ENCODE measurements at places on chromosomes 7 and 10.

- DNase-seq: no peak
These were observed 511.3 kb downstream of the ARL4A start for GRCh38 chr7:13198727-13199126.

DNA sequence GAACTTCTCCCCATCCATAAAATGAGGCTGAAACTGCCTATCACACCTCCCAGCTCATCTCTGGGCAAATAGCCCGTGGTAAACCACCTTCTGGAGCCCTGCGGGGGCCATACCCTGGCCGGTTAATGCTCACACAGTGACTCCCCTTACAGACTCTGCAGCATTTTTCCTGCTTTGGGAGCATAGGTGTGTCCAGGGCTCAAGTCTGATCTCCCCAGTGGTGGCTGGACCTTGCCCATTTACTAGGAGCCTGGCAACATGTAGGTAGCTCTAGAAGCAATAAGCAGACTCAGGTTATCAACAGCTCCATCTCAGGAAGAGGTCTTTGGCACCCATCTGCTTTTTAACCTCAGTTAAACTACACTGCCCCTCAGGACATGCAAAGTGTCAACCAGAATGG lies 5.5 kb upstream of the CDHR1 start:
- DNase-seq: no peak

DNA sequence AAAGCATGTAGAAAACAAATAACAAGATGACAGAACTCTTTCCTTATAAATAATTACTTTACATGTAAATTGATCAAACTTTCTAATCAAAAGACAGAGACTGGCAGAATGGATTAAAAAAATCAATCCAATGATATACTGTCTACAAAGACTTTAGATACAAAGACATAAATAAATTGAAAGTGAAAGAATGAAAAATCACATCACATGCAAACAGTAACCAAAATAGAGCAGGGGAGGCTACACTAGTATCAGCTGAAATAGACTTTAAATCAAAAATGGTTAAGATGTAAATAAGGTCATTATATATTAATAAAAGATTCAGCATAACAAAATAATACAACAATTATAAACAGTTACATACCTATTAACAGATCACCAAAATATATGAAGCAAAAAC lies 97.3 kb downstream of the SNX13 start:
- DNase-seq: no peak

GRCh38 chr10:114520453-114520852 lies 116.2 kb upstream of the AFAP1L2 start:
- no peak for DNase-seq

DNA sequence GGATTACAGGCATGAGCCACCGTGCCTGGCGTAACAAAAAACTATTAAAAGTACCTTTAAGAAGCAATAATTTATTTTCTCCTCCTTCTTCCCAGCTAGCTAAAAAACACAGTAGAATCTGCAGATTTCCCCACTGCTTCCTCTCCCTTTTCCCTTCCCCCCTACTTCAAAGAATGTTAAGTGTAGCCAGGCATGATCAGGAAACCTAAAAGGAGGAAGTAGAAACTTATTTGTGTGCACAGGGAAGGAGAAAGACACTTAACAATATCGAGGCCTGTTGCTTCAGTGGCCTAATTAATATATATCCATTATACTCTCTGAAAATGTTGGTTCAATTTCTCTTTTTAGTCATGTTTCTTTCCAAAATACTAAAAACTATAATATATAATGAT lies 127.7 kb downstream of the NRBF2 start:
- no peak for DNase-seq

DNA sequence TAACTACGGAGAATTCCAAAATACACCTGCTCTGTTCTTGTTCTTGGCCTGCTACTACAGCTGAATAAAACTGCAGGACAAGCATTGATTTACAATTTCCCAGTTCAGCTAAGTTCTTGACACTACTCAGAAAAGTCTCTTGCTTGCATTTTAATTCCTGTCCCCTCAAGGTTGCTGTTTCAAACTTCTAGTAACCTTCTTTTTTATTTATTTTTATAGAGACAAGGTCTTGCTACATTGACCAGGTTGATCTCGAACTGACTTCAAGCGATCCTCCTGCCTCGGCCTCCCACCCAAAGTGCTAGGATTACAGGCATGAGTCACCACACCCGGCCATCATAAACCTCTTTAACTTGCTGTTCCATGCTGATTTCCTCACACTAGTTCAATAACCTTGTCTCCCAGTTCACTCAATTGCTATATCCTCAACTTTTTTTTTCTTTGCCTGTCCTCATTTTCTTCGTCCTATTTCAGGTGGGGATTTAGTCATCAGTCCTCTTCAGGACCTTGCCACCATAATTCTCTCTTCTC lies 79.9 kb downstream of the ARHGAP21 start:
- no peak for DNase-seq

DNA sequence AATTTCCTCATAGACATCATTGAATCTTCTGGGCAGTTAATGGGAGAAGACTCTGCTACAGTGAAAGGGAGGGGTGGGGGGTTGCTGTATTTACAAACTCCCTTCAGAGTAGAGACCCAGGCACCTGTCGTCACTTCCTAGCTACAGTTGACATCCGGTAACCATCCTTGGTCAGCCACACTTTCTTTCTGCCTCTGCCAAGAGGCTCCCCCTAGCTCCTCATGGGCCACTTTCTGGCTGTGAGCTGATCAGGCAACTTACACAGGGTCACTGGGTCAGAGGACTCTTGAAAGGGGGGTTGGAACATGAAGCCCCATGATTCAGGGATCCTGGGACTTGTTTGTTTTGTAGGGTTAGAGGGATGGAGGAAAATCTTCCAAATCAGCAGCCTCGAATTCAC lies 1.2 kb downstream of the TECPR1 start:
- DNase-seq: peak; percentile 79

DNA sequence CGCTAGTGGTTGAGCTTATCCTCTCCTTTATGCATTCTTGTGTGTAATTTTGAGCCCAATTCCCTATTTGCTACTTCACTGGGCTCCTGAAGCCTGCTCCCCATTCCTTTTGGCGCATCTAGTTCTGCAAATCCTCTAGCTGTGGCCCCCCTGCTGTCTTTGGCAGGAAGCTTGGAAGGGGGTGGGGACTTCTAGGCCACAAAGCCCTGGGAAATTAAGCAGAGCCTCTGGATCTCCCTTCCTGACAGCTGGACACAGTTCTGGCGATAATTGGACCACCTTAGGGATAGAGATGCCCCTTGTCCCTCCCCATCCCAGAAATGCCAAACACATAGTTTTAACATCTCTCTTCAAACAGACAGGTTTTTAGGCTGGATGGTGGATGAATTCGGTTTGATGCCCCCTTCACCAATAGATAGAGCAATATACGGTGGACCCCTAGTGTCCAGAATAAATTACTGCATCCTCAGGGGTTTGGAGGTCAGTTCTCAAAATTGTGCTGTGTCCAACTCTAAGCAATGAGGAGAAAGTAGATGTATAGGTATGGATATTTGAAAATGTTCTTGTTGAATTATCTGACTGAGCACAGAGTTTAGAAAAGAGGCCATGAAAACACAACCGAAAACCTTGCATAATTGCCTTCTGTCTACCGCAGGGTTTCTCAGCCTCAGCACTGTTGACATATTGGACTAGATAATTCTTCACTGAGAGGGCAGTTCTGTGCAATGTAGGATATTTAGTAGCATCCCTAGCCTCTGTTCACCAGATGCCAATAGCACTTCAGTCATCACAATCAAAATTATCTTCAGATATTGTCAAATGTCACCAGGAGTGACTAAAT lies 75.5 kb downstream of the PAPSS2 start:
- peak; percentile 55 for DNase-seq

- DNase-seq: no peak
These were observed 91.2 kb upstream of the CCZ1B start for GRCh38 chr7:6917258-6917657.

- no peak for DNase-seq
These were observed 23.3 kb upstream of the STEAP2 start for GRCh38 chr7:90188281-90188680.

DNA sequence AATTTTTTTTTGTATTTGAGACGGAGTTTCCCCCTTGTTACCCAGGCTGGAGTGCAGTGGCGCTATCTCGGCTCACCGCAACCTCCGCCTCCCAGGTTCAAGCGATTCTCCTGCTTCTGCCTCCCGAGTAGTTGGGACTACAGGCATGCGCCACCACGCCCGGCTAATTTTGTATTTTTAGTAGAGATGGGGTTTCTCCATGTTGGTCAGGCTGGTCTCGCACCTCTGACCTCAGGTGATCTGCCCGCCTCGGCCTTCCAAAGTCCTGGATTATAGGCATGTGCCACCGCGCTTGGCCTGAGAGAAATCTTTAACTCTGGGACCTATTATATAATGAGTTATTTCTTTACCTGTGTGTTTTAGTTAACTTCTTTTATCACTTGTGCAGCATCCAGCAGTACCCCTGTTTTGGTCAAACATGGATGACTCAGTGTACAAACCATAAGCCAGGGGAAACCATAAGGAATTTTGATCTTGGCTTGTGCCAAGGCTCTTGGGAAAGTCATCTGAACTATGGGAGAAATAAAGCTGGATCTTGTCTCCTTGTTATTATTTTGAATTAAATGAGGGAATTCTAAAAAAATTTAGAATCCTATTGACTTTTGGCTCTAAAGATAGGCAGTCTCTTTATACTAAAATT lies 23.6 kb upstream of the ZRANB1 start:
- DNase-seq: no peak

- DNase-seq: no peak
These were observed 63.3 kb downstream of the MRC1 start for GRCh38 chr10:17872191-17873091.

GRCh38 chr7:92289321-92289720 lies 43.5 kb downstream of the ANKIB1 start:
- DNase-seq: no peak

DNA sequence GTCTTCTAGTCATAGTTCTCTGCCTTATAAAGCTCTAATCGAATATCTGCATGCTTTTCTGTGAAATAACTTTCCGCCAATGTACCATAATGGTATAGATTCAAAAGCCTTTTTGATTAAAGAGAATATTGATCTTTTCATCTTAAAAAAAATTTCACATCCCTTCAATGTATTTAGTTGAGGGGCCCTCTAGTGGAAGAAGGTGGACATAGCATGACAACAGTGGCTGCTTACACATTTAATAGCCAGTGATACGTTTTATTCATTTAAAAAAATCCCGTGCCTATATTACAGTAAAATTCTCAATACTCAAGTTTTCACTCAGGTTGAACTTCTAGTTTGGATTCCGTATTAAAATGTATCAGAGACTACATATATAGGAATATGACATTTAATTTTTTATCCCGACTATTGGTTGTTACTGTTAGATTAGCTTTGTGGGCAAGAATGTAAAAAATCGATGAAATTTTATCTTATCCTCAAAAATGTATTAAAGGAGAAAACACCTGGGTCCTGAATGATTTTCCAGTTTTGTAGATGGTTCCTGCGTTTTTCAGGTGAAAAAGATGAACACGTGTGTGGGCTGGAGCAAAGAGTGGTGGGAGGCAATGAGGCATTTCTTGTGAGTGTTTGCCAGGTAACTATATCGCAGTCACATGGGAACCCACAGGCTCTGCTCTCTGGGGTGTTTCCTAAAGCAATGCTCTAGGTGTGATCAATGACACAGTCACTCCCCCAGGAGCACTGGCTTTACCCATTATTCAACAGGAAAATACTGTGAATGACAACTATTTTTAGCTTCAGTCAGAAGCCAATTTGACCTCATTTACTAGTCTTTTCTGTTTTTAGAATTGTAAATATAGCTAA lies 24.1 kb upstream of the PNLIP start:
- DNase-seq: peak; percentile 42

GRCh38 chr7:128891110-128891941 lies 19.2 kb downstream of the KCP start:
- DNase-seq: no peak

- DNase-seq: no peak
These were observed 7.6 kb downstream of the BPGM start for GRCh38 chr7:134654104-134654775.

DNA sequence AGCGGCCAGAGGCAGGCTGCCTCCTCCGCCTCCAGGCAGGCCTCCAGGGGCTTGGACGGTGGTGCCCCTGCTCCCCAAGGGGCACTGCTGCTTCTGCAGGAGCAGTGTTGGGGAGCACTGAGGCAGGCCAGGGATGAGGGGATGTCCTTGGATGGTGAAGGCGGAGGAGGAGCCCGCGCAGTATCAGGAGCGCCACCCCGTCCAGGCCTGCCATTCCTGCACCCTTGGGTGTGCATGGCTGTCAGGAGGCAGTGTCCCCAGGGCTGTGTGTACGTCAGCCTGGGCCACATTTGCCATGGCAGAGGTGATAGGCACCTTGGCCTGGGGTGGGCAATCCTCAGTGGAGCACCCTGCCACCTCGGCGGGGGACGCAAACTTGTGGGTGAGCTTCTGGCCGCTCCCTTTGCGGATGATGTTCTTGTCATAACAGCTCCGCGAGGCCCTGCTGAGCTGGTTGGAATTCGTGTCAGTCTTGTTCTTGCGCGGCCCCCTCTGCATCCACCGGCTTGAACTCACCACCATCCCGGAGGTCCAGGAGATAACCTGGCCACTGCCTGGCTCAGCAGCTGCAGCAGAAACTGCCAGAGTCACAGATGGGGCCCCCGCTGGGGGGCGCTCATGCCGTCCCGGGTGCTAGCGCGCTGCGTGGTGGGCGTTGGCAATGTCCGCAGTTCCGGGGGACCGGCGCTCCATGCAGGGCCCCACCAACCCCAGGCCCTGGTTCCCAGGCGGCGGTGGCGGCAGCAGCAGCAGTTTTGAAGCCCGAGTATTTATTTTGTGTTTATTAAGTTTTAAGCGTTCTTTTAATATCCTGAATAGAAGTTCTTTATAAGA lies 182.3 kb upstream of the ADCY1 start:
- no peak for DNase-seq

DNA sequence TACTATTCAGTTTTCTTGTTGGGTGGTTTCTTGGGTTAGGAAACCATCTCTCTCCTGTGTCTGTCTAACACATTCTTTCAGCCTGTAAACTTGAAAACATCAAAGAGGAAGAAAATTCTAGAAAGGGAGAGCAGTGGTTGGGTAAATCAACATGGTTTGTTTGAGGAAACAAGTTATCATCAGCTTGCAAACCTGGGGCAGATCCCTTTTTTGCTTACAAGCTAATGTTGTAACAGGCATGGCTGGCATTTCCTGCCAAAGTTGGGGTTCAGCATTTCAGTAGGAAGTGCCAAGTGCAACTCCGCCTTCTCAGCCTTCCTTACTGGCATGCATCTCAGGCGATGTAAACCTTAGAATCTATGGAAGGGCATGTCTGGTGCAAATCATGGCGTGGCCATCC lies 112.6 kb downstream of the EEPD1 start:
- no peak for DNase-seq

- DNase-seq: no peak
These were observed 184.7 kb downstream of the TMEM178B start for GRCh38 chr7:141258559-141258958.

- DNase-seq: no peak
These were observed 766.0 kb upstream of the POT1 start for GRCh38 chr7:125695626-125696025.

- DNase-seq: no peak
These were observed 27.7 kb downstream of the CCM2 start for GRCh38 chr7:45027774-45028114.
